ENCODE measurements at places on chromosomes 2 and 18.
A peak's percentile ranks its signal among the peaks of the same experiment; 100 is the strongest.

- peak; percentile 91 for DNase-seq
Observed at GRCh38 chr2:113240150-113240914, 38.4 kb downstream of the PAX8 start.

DNA sequence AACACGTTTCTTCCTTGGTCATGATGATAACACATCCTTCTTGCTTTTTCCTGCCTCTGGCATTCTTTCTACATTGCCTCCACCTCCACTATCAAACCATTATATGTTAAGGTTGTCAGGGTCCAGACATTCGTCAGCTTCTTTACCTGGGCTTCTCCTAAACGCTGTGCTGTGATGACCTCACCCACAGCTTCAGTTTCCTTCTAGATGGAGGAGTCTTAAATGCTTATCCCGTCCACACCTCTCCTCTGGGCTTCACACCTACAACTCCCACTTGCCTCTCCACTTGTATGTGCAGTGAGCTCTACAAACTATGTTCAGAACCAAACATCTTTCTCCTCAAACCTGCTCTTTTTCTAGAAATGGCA, 666 bp upstream of the STAT1 start:
- DNase-seq = no peak

- no peak for DNase-seq
Observed at GRCh38 chr2:241179899-241180298, 8.6 kb upstream of the ANO7 start.

GRCh38 chr2:205702576-205702975, 20.3 kb downstream of the NRP2 start:
- DNase-seq = no peak

DNA sequence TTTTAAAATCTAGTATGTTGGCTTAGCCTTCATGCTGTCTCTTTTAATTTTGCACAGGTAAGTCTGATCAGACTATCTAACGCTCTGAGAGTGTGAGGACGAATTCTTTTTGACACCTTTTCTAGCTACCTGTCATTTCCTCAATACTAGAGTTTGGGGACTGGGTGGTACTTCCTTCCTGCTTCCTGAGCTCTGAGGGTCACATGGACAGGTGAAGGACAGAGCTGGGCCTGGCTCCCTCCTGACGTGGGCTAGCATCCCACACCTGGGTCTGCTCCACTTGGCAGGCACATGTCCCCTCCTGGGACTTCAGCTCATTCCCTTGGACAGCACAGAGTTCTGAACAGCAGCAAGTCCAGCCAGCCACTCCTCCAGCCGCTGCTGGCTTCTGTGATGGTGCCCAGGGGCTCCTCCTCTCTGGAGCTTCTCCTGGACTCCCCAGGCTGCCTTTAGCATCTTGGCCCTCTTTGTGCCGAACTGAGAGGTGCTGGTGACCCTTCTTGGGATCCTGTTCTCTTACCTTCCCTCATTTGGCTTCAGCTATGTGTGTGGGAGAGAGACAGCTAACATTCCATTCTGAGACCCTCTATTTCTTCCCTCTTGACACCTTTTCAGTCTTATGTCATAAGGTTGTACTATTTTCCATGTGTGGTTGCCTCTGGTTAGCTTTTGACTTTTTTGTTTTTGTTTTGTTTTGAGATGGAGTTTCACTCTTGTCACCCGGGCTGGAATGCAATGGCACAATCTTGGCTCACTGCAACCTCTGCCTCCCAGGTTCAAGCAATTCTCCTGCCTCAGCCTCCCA, 106.9 kb downstream of the B3GNT2 start:
- DNase-seq = no peak

Measured in sigmoid colon (tissue), 7 donors.